ENCODE measurements at places on chromosomes 2 and 18.

- DNase-seq: no peak
These were observed 725.5 kb upstream of the ZEB2 start for GRCh38 chr2:145245268-145245870.

DNA sequence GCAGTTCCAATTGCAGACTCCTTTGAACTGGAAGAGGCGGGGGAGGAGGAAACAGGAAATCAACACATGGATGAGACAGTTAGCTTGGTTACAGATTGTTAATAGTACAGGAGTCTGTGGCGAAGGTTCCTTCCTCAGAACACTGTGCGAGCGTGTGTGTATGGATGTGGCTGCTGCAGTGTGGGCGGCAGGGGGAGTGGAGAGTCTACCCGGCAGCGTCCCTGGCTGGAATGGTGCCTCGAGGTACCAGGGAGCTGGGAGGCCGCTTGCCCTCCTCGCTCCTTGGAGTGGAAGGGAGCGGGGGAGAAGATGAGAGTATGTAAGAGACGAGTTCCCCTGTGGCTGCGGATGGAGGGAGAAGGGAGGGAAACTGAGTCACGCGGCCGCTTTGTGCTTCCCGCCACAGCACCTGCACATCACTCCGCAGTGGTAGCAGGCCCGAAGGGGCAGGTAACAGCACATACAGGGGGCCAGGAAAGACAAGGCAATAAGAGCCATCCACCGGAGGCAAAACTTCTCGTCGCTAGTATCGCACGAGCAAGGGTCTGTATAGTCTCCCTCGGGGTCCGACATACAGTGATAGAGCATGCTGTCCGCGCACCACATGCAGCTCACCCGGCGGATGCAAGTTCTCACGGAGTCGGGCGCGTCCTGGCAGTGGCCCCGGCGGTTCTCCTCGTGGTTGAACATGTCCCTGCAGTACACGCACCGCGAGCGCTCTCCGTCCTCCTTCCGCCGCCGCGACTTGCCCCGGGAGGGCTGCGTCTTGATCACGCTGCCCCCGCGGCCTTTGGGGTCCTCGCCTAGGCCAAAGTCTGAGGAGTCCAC, 85.7 kb downstream of the ACTR2 start:
- no peak for DNase-seq

GRCh38 chr2:1070601-1071000, 120.0 kb downstream of the SNTG2 start:
- DNase-seq: no peak

GRCh38 chr2:144414324-144414845, 105.5 kb downstream of the ZEB2 start:
- no peak for DNase-seq

DNA sequence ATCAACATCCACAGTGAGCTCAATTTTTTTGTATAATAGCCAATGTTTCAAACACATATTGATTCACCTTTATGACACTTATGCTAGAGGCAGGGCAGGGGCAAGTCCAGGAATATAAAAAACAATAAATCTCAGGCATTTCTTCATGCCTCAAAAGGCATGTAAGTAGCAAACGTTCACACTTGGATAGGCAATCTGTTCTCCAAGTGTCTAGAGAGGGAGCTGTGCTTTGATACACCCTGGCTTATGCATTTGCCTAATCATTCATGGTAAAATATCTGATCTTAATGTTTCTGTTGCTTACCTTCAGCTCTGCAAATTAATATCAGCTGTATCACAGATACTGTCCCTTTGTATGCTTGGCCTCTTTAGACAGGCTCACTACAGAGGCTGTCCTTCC, 464.5 kb upstream of the SETBP1 start:
- no peak for DNase-seq

DNA sequence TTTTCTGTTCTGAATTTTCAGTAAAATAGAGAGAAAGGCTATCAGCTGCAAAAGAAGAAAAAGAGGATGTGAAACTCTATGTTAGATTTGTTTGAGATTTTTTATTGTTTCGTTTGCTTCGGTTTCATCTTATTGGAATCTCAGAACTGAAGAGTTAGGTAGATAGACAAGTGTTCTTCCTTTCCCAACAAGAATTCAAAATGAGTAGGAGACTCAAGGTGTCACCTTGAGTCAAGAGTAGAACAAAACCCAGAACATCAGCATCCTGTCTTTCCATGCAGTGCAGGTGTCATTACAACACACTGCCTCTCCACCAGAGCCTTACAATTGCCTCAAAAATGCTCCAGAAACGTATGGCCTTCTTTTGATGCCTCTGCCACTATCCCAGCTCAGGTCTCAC, 21.1 kb downstream of the NBAS start:
- no peak for DNase-seq

- no peak for DNase-seq
These were observed 100.1 kb downstream of the THADA start for GRCh38 chr2:43495727-43496126.

DNA sequence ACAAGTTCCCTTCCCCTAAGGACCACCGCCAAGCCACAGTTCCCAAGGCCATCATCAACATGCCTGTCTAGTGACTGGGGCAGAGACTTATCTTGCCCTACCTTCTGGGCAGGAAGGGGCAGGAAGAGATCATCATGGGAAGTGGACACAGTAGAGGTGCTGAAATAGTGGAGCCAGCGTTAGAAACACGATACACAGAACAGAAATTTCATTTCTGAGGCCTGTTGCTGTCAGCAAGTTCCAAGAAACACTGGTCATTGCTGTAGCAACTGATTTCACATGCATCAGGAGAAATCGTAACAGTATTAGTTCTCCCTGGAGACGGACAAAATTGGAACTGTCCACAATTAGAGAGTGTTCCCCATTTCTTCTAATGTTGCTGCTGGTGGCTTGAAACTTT, 83.0 kb downstream of the COLEC12 start:
- no peak for DNase-seq

- DNase-seq: no peak
These were observed 1.7 kb downstream of the FZD7 start for GRCh38 chr2:202035089-202035940.

DNA sequence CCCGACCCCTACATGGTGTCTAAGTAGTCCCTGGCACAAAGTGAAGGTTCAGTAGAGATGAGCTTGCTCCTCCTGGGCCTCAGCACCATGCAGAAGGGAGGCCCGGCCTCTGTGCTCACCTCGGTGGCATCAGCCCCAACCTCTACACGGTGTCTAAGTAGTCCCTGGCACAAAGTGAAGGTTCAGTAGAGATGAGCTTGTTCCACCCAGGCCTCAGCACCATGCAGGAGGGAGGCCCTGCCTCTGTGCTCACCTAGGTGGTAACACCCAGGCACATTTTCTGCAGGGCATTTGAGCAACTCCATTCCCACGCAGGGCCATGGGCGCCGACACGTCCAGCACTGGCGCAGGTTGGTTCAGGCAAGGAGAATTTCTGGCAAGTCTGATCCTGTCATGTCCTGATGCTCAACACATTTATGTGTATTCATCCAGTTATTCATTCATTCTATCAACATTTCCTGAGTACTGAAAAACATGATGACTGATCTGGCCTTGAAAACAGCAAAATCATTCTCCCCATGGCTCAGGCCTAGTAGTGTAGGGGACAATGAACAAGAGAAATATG, 408.2 kb upstream of the MYT1L start:
- no peak for DNase-seq

DNA sequence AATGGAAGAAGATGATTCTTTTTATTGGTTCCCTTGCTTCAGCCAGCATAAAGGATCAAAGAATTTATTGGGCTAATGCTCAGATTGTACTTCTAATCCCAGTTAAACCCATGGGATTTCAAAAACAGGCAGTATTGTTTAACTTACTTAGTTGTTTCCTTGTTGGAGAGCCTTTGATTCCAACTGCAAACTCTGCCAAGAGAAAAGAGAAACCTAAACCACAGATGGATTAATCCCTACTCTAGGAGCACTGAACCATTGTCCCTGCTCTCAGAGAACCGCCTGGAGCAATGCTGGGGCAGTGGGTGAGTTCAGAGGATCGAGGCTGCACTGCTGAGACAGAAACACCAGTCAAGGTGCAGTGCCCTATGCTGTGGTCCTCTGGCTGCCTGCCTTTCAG, 44.9 kb upstream of the SIGLEC15 start:
- no peak for DNase-seq

GRCh38 chr2:239587311-239587731, 186.5 kb upstream of the HDAC4 start:
- DNase-seq: no peak

GRCh38 chr2:223101340-223102039, 49.5 kb downstream of the KCNE4 start:
- no peak for DNase-seq

- DNase-seq: no peak
These were observed 45.0 kb downstream of the BCL11A start for GRCh38 chr2:60508339-60508917.

DNA sequence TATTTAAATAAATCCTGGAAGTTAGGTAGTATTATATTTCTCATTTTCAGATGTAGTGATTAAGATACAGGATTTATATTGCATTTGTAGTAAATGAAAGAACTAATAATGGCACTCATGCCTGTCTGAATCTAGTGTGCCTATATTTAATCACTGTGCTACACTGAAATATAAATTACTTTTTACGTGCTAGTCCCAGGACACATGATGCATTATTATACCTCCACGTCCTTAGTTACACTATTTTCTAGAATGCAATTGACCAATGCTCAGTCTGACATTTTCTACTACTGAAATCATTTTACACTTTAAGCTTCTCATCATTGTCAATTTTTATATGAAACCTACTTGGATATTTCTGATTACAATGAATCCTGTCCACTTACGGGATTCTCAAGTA, 80.9 kb upstream of the TMEFF2 start:
- DNase-seq: no peak

- DNase-seq: no peak
These were observed 76.5 kb upstream of the HPCAL1 start for GRCh38 chr2:10226038-10226724.

- DNase-seq: no peak
These were observed 73.5 kb downstream of the CCBE1 start for GRCh38 chr18:59623456-59624368.

DNA sequence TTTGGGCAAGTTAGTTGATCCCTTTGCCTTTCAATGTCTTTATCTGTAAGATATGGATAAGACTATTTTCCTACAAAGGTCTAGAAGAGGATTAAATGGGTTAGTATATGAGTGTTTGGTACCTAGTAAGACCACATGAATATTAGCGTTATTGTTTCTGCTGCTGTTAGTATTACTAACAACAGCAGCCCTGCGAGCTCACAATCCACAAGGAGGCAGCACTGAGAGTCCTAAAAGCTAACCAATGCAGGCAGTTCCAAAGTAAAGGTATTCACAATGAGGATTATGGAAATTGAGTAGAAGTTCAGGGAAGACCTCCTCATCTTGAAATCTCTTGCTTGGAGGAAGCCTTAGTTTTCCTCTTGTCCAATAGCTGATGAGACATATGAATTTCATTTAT, 248.9 kb downstream of the TDRD15 start:
- no peak for DNase-seq

GRCh38 chr2:188811522-188811921, 162.7 kb upstream of the COL3A1 start:
- no peak for DNase-seq

DNA sequence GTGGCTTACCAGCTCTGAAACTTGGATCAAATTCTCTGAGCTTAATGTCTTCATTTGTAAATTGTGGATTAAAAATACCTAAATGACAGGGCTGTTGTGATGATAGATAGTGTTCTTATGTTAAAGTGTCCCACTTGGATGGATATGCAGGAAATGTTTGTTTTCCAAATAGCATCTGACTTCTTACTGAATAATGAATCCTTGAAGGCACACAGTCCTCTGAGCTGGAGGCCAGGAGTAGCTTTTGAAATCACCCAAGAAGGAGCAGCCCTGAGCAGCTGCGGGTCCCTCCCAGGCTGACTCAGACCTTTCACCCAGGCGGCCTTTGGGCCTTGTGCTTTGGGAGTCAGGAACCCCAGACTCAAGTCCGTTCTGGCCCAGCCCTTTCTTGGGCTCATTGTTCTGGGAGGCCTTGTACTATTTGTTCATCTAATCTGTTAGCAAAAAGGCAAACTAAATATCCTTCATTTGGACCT, 173.0 kb upstream of the GATA6 start:
- DNase-seq: no peak

- DNase-seq: no peak
These were observed 187.8 kb downstream of the FTCDNL1 start for GRCh38 chr2:199663157-199663556.

- DNase-seq: no peak
These were observed 75.0 kb downstream of the NRXN1 start for GRCh38 chr2:50956886-50957285.

- DNase-seq: no peak
These were observed 25.4 kb downstream of the WDR75 start for GRCh38 chr2:189466656-189467055.

DNA sequence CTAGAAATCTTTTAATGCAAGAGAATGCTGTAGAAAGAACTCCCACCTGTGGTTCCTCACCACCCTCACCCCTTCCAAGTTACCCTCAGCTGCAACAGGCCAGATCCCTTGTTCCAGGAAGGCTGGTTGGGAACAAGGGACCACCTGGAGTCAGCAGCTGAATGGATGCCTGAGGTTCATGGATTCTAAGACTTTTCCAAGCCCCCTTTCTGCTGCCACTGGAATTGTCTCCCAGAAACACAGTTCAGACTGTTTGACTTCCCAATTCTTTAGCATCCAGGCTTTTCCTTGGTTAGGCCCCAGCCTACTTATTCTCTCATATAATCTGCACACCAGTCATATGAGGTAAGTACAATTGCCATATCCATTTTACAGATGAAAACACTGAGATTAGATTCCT, 8.0 kb upstream of the ADCY3 start:
- DNase-seq: no peak

- peak; percentile 14 for DNase-seq
These were observed 30.2 kb downstream of the LONRF2 start for GRCh38 chr2:100292022-100292580.

- DNase-seq: no peak
These were observed 84.0 kb downstream of the DPP4 start for GRCh38 chr2:161990036-161990435.

DNA sequence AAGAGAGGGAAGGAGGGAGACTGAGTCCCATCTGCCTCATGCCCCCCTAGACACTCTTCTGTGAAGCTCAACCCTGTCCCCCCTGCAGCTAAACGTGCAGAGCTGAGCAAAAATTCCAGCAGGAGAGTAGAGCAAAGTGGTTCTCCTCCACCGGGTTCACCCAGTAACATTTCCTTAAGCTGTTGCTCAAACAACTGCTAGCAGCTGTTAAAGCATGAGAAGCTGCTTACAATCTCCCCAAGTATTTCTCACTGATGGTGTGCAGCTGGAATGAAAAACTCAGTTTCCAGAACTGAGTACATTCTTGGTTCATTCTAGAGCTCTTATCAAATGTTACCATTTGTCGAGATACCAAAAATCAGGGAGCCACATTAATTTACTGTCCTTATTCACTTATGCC, 92.3 kb downstream of the STK39 start:
- DNase-seq: no peak

GRCh38 chr2:131641414-131642206, 113.9 kb downstream of the CCDC74A start:
- no peak for DNase-seq

- DNase-seq: no peak
These were observed 159.7 kb upstream of the SLC1A4 start for GRCh38 chr2:64829525-64829924.

GRCh38 chr2:100193291-100193710, 50.9 kb upstream of the AFF3 start:
- no peak for DNase-seq
